T1000 (cell line): ENCODE measurements at places on chromosomes 7 and 10.

GRCh38 chr7:87144173-87144657 lies 8.0 kb upstream of the DMTF1 start:
- no peak for DNase-seq

DNA sequence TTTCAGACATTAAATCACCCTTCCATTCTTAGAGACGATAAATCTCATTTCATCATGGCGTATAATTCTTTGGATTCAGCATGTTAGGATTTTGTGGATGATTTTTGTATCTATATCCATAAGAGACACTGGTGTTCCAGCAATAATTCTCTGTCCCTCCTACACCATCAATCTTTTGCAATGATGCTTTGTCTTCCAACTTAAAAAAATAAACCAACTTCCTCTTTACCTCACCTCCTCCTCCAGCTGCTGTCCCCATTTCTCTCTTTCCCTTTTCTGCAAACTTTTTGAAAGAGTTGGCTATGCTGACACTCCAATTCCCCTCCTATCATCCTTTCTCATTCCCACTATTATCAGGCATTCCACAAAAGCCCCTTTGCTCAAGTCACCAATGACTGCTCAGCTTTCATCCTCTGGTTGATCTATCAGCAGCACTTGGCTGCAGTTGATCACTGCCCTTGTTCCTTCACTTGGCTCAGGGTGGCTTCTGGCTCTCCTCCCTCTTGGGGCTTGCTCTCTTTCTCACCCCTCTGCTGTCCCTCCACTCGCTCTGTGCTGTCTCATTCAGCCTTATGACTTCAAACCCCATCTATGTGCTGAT lies 130.0 kb downstream of the ARHGAP22 start:
- DNase-seq: no peak

DNA sequence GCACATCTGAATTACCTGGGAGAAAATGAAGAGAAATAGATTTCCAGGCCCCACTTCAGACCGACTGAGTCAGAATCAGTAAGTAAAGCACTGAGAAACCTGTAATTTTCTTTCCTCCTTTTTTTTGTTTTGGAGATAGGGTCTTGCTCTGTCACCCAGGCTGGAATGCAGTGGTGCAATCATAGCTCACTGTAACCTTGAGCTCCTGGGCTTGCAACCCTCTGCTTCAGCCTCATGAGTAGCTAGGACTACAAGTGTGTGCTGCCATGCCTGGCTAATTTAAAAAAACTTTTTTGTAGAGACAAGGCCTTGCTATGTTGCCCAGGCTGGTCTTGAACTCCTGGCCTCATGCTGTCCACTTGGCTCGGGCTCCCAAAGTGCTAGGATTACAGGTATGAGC lies 260.2 kb downstream of the STK31 start:
- DNase-seq: no peak

DNA sequence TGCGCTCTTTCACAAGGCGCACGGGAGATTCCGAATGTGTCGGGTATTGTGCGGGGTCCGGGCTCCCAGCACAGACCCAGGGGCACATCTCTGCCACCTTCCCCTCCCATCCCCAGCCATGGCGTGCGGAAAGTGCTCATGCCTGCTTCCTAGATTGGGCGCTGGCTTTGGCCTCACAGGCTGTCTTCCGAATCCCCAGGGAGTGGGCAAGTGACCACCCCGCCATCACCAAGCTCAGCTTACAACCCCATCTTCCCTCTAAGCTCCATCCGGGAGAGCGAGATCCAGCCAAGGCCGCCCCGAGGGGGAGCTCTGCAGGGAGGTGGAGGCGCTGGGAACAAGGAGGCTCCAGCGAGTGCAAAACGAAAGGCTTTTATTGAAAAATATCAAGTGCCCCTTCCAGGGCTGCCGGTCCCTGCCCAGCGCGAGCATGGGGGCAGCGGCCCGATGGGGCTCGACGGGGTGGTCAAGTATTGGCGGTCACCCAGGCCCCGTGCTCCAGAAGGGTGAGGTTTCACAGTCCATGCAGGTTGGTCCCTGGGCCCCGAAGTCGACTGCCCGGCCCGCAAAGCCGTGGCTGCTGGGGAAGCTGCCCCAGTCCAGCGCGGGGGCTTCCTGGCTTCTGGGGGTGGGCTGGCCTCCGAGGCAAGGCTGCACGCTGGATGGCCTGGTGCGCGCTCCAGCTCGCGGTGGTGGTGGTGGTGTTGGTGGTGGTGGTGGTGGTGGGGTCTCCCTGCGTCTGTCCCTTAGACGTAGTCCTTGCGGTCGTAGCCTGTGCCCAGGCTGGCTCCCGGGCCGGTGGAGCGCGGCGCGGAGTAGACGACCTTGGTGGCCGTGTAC lies 1.2 kb downstream of the CLDN3 start:
- DNase-seq: no peak

- DNase-seq: no peak
These were observed 168.8 kb upstream of the MKI67 start for GRCh38 chr10:128295003-128295402.

GRCh38 chr10:13608246-13608853 lies 21.6 kb downstream of the PRPF18 start:
- no peak for DNase-seq

DNA sequence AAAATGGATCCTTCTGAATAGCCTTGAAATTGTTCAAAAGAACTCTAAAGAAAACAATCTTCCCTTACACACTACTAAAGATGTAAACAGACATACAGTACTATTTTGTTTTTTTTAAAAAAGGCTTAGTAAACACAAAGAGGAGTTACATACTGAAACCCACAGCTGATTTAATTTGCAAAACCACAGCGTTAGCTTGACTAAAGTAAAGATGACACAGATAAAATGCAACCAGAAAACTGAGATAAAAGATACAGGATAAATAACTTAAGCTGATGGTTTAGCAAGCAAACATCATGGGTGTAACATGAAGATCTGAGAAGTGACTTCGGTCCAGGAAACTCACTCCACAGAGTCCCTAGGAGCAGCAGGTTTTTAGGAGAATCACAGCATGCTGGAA lies 21.8 kb downstream of the PRKCQ start:
- DNase-seq: no peak

DNA sequence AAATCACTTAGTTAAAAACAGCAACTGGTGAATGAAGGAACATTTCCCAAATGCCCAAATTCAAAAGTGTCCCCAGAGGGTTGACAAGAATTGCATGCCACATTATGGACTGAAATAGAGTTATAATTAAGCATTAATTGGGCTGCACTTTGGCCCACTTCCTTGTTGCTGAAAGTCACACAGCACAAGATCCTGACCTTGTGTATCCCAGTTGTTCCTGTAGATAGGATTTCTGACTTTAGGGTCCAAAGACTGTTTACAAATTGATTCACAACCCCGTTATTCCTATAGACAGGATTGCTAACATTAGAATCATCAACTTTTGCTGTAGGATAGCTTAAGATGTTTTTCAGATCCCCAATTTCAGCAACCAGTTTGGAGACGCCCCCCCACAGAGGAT lies 31.5 kb upstream of the NPFFR1 start:
- no peak for DNase-seq

- DNase-seq: no peak
These were observed 39.7 kb upstream of the SLC35B4 start for GRCh38 chr7:134356421-134356936.

DNA sequence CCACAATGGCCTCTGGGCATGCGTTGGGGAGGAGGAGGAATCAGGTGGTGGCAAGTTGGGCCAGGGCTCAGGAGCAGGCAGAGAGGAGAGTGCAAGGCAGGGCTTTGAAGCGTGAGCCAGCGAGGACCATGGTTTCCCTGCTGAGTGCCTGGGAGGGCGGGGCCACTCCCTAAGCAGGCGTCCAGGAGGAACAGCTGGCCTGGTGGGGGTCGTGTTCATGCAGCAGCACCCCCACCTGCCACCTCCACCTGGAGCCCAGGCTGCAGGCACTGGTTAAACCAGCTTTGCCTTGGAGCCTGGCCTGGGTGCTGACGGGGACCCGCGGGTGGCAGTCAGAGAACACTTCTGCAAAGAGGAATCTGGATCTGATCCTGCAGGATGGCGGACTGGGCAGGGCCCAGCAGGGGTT lies 24.2 kb upstream of the AQP1 start:
- DNase-seq: no peak

DNA sequence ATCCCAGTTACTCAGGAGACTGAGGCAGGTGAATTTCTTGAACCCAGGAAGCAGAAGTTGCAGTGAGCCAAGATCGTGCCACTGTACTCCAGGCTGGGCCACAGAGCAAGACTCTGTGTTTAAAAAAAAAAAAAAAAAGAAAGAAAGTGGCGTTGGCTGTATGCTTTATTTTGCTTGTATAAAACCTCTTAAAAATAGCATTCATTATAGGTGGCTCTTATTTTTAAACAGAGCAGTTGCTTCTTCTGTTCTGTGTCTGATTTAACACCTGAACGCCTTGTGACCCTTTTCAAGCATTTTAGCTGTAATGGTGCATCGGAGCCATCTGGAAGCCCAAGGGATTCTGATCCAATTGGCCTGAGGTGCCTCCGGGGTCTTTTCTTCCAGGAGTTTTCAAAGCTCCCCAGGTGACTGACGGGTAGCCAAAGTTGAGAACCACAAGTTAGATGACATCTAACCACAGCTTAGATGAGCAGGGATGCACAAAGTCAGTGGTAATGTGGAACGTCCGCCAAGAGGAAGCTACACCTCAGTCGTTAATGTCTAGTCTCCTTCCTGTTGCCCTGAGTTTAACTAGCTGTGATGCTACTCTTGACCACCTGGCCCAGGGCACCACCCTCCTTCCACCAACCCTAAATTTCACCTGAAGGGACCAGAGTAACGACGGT lies 274.6 kb upstream of the KLF6 start:
- DNase-seq: no peak

DNA sequence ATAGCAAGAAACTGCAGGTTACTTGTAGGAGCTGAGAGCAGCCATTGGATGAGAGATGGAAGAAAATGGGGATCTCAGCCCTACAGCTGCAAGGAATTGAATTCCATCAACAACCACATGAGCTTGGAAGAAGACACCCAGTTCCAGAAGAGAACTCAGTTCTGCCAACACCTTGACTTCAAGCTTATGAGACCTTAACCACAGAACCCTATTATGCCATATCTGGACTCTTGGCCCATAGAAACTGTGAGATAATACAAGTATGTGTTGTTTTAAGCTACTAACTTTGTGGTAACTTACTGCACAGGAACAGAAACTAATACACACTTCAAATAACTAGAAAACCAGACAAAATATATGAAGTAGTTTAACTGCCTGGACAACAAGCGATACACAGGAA lies 212.4 kb upstream of the CACNA2D1 start:
- no peak for DNase-seq

GRCh38 chr10:24723386-24723787 lies 300 bp downstream of the ARHGAP21 start:
- no peak for DNase-seq

DNA sequence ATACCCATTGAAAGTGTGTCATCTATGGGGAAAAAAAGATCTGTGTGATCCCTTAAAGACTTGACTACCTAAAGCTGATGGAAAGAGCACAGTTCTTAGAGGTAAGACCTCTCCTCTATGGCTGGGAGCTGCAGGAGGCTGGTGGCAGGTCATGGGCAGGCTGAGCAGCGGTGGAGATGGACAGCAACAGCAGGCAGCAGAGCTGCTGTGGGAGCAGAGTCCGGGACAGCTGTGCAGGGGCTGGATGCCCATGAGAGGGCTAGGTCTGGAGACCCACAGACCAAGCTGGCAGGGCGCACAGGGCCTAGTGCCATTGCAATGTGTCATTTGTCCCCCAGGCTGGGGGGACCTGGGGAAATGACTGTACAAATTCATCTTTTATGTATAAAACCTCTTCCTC lies 13.4 kb upstream of the EPHA1 start:
- DNase-seq: no peak

- DNase-seq: no peak
These were observed 96.7 kb upstream of the PIK3CG start for GRCh38 chr7:106768324-106768751.

DNA sequence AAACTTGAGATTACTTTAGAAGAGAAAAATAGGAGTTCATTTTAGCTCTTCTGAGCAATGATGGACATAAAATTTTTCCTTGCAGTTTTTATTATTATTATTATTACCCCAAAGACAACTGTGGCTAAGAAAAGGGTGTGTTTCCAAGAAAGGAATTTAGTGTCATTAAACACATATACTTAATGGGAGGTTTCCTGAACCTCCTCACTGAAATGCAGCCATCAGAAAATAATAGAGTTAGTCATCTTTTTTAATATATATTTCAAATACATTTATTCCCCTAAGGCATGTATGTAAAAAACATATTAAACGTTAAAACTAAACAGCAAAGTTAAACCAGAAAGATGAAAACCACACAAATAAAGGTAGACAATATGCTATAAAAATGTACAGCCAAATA lies 66.8 kb downstream of the CRPPA start:
- no peak for DNase-seq

- no peak for DNase-seq
These were observed 471.4 kb downstream of the PLXDC2 start for GRCh38 chr10:20287586-20287985.

GRCh38 chr10:126499744-126500143 lies 111.5 kb upstream of the ADAM12 start:
- no peak for DNase-seq

DNA sequence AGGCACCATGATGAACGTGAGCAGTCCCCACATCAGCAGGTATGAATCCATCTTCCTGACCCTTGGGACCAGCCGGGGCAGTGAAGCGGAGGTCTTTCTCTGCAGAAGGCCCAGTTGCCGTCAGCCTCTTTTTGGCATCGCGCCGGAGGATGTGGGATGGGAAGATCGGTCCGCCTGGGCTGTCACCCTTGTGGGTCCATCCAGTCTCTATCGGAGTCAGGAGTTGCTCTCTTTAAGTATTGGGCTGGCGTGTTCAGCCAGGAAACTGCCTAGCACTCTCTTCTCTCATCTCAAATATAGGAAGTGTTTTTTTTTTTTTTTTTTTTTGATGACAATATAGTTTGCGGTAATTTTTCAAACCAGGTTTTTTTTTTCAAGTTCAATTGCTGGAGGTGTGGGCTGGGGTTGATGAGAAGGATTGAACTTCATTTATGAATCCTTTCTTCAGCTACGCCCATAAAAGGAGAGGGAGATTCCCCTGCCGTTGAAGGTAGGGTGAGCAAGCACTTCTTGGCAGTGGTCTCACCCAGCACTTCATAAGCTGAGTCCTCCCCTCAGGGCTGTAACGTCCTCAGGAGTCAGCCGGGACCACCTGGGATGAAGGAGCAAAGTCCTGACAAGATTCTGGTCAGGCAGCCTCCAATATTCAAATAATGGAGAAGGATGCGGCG lies at the start of gene IL2RA:
IL2RA (minus strand) TSS at position 267 of the 671 bp plus-strand sequence; CDS start at position 51, 216 bp downstream.
- DNase-seq: no peak

GRCh38 chr10:12179606-12180170 lies 16.0 kb downstream of the NUDT5 start:
- DNase-seq: no peak

- no peak for DNase-seq
These were observed 879.0 kb upstream of the CELF2 start for GRCh38 chr10:10138685-10139084.
